Spleen (tissue), 13 donors: ENCODE measurements at places on chromosomes 2 and 18.

- H3K27ac ChIP-seq: no peak overlapping the region
- no peak for DNase-seq
- no peak overlapping the region for H3K4me3 ChIP-seq
- no peaks in the 10 kb centered on the region for H3K27me3 ChIP-seq
These were observed 120.5 kb upstream of the POU3F3 start for GRCh38 chr2:104733226-104733943.

DNA sequence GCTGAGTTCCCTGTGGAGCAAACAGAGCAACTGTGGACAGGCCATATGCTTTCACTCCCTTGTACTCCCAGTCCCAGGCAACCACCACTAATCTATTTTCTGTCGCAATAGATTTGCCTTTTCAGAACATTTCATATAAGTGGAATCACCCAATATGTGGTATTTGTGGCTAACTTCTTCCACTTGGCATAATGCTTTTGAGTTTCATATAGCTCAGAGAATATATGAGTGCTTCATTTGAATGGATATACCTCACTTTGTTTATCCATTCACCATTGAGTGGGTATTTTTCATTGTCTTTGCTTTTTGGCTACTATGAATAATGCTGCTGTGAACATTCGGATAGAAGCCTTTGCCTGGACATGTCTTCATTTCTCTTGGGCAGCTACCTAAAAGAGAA lies 151.9 kb downstream of the CERS6 start:
- no peaks in the 10 kb centered on the region for H3K4me1 ChIP-seq
- no peaks in the 10 kb centered on the region for H3K36me3 ChIP-seq
- DNase-seq: no peak
- H3K27me3 ChIP-seq: no peaks in the 10 kb centered on the region

- H3K4me3 ChIP-seq: no peak overlapping the region
- DNase-seq: no peak
- H3K27ac ChIP-seq: no peak overlapping the region
These were observed 31.7 kb upstream of the RNF152 start for GRCh38 chr18:61924550-61924949.

GRCh38 chr2:237297421-237298150 lies 116.4 kb downstream of the COL6A3 start:
- H3K36me3 ChIP-seq: no peaks in the 10 kb centered on the region
- DNase-seq: no peak
- no peaks in the 10 kb centered on the region for H3K27me3 ChIP-seq
- no peak overlapping the region for H3K4me3 ChIP-seq
- peaks cover 6% of the 10 kb centered on the region for H3K4me1 ChIP-seq

GRCh38 chr2:158255257-158255656 lies 153.6 kb downstream of the UPP2 start:
- H3K27me3 ChIP-seq: no peaks in the 10 kb centered on the region
- H3K4me1 ChIP-seq: no peaks in the 10 kb centered on the region
- H3K4me3 ChIP-seq: no peak overlapping the region
